ENCODE measurements at places on chromosomes 6 and 20. TPM values are rescaled to one million over a fixed set of nuclear protein-coding genes. Genes with fewer than 3 reads are reported as not detected.

DNA sequence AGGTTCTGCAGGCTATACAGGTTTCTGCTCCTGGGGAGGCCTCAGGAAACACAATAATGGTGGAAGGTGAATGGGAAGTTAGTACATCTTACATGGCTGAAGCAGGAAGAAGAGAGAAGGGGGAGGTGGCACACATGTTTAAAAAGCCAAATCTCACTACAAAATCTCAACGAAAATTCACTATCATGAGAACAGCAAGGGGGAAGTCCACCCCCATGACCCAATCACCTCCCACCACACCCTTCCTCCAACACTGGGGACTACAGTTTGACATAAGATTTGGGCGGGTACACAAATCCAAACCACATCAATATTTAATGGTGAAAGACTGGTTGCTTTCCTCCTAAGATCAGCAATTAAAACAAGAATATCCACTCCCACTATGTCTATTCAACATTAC is 13.8 kb upstream of the POLR1H start:
- no peaks in the 10 kb centered on the region for H3K27me3 ChIP-seq
- H3K4me1 ChIP-seq, result no peaks in the 10 kb centered on the region
- no peak overlapping the region for H3K27ac ChIP-seq
- H3K4me3 ChIP-seq, result no peak overlapping the region
- no peaks in the 10 kb centered on the region for H3K36me3 ChIP-seq

GRCh38 chr6:135901774-135902524 is 50.4 kb downstream of the PDE7B start:
- H3K4me1 ChIP-seq, result peaks cover 19% of the 10 kb centered on the region
- no peak overlapping the region for H3K27ac ChIP-seq
- no peak for DNase-seq
- H3K36me3 ChIP-seq, result no peaks in the 10 kb centered on the region
- H3K4me3 ChIP-seq, result no peak overlapping the region

GRCh38 chr20:50202677-50203076 is 12.0 kb downstream of the CEBPB start:
- H3K27me3 ChIP-seq, result peaks cover 4% of the 10 kb centered on the region
- H3K4me3 ChIP-seq, result no peak overlapping the region
- no peak overlapping the region for H3K27ac ChIP-seq
- peaks cover 4% of the 10 kb centered on the region for H3K36me3 ChIP-seq
- no peak for DNase-seq
- no peaks in the 10 kb centered on the region for H3K4me1 ChIP-seq

Gene PKIG
- 34.4 TPM for total RNA-seq

Gene TFAP2D
- not detected for total RNA-seq

Gene SIRPD
- not detected for total RNA-seq

Gene MAPK14
- total RNA-seq, result 43.3 TPM
